A172 (cell line): ENCODE measurements at places on chromosomes 4 and X.

- no peak for DNase-seq
Observed at GRCh38 chr4:187617113-187617512, 378.5 kb upstream of the ZFP42 start.

GRCh38 chr4:87934157-87934704, 41.3 kb upstream of the SPP1 start:
- DNase-seq, result no peak

DNA sequence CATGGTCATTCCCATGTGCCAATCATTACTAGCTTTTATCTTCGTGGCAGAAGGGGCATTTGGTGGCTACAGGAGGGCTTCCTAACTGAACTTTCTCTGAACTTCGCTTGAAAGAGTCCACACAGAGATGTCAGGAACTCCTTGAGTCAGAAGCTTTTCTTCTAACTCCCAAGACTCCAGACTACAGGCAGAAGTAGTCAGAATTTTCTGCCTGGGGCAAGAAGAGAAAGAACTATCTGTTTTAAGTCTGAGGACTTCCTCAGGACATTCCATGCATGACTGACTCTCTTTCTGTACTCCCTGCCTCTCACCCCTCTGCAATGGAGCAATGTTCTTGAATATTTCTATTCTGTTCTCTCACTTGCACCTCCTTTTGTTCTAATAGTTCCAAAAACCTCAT, 170.5 kb upstream of the TBC1D9 start:
- DNase-seq, result no peak

DNA sequence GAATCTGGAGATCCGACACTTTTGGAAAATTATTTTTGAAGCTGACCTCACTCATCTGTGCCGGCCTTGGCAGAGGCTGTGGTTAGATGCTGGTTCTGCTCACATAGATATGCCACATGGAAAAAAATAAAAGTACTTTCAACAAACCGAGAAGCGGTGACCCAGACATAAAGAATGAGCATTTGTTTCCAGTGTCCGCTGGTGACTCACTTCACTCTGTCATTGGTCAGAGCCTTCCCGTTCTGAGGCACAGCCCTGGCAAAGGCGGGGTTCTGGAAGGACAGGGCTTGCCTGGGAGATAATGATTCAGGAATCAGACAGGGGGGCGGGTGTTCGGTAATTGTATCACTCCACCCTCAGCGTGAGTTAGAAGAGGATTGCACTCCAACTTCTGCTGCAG, 172.4 kb upstream of the MXRA5 start:
- peak; percentile 96 for DNase-seq

DNA sequence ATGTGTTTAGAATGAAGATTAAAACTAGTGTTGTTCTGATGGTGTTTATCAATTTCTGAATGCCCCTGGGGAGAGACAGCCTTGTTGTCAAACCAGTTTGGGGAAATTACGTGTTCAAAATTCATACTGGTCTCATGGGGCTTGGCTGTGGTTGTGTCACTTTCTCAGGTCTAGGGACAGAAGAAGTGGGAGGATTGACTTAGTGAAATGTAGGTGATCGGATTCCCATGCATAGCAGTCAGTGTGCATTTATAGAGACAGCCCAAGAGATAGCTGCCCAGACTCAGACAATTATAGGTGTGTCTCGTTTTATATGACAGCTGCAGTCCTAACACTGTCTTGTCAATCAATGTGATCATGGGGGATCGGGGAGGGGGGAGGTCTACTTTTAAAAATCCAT, 94.4 kb upstream of the CLCN4 start:
- no peak for DNase-seq

GRCh38 chr4:65021737-65022136, 612.5 kb upstream of the TECRL start:
- no peak for DNase-seq
